Erythroblast (primary cell): ENCODE measurements at places on chromosomes 3 and 15.
A peak's percentile ranks its signal among the peaks of the same experiment; 100 is the strongest.

- no peak for DNase-seq
Measured at GRCh38 chr3:170551252-170551651, 34.6 kb downstream of the SLC7A14 start.

- DNase-seq: peak; percentile 43
Measured at GRCh38 chr3:187150599-187150998, 11.3 kb upstream of the RPL39L start.

DNA sequence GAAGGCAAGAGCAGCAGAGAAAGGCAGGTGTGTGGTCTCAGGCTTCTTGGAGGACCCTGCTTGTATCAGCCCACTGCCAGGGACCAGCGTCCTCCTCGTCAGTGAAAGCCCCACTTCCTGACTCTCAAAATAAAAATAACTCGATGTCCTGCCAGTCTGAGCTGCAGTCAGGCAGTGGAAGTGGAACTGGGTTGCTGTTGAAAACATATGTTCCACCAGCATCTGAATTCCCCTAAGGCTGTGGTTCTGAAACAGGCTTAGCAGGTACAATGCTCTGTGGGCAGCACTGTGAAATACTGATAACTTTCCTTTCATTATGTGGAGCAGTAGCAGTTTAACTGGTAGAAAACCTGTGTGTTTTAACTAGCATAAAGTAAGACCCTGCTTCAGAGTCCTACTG, 121.6 kb upstream of the EIF1B start:
- DNase-seq: no peak

DNA sequence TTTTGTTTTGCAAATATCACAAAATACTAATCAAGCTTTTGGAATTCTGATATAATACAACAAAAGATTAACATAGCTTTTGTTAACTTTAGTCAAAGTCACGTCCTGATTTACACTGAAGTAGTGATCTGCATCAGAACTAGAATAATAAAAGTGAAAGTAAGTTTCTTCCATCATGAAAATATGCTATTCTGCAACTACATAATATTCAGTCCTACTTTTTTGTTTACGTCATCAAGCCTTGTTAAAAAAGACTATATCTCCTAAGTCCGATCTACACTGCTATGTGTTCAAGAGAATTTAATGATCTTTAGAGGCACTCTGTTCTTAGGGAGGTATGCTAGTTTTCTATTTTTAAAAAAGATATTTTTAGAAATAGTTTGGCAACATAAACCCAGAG, 330.1 kb downstream of the ARPP21 start:
- no peak for DNase-seq

DNA sequence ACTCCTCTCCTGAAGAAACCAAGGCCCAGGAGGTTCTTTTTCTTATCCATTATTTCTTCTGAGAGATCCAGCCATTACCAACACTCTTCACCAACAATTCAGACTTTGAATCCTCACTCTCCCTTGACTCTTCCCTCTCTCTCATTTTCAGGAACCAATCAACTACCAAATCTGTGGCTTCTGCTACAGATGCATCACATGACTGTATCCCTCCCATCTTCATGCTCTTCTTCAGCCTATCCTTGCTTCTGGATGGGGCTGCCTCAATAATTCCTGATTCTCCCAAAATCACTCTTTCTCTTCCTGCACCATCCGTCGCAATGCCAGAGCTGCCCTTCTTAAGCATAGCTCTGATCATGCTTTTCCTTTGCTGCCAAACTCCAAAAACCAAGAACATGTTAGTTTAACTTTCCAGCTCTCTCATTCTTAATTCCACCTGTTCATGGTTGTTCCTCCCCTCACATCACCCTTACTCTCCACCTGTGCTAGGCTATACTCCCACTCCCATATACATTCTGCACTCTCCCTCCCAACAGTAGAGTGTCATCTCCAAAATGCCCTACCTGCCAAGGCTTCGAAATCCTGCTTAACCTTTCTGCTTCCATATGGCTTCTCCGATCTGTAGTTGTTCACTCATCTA, 13.5 kb downstream of the PLD1 start:
- no peak for DNase-seq

DNA sequence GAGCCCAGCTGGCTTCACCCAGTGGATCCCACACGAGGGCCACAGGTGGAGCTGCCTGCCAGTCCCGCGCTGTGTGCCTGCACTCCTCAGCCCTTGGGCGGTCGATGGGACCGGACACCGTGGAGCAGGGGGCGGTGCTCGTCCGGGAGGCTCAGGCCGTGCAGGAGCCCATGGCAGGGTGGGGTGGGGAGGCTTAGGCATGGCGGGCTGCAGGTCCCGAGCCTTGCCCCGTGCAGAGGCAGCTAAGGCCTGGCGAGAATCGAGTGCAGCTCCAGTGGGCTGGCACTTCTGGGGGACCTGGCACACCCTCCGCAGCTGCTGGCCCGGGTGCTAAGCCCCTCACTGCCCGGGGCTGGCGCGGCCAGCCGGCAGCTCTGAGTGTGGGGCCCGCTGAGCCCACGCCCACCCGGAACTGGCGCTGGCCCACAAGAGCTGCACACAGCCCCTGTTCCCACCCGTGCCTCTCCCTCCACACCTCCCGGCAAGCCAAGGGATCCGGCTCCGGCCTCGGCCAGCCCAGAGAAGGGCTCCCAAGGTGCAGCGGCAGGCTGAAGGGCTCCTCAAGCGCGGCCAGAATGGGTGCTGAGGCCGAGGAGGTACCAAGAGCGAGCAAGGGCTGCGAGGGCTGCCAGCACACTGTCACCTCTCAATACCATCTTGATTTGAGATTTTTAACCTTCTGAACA, 121.4 kb downstream of the EPHB1 start:
- DNase-seq: no peak
